ENCODE measurements at places on chromosomes 6 and 20.

DNA sequence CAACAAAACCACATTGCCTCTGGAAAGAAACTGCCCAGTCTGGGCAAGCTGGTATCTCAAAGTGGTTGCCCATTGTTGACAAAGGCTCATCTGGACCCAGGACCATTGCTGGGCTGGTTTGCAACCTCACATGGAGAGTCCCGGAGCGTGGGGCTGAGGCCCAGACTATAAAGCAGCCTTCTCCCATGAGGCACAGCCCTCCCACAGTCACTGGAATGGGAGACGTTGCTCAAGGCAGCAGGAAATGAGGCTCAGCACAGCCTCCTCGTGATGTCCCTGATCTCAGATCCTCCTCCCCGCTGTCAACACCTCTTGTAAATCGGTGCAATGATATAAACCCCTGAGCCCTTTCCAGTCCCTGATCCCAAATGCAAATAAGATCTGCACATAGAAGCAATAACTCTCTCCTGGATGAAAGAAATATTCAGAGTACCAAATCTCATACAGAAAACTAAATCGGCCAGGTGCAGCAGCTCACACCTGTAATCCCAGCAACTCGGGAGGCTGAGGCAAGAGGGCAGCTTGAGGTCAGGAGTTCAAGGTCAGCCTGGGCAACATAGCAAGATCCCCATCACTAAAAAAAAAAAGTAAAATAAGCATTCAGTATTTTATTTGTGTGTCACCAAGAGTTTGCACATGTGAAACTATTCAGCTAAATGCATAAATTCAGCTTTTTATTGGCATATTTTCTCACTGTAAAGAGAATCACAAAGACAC, 103.0 kb upstream of the RREB1 start:
- DNase-seq, result peak; percentile 48

DNA sequence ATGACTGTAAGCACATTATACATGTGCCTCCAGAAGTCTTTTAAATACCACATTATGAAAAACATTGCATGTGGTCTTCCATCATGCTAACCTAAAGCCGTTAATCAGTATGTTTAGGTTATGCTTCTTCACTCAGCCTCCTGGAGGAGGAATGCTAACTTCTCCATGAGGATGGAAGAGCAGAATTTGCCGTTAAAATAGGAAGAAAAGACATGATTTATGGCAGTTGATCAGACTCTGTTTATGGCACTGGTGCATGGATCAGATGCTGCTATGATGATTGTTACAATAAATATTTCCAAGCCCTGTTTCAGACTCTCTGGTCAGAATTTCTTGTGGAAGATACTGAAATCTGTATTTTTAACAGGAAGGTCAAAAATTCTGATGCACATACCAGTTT, 31.7 kb downstream of the MAP3K4 start:
- no peak for DNase-seq

- DNase-seq, result no peak
Observed at GRCh38 chr6:26390531-26390930, 7.6 kb downstream of the BTN2A2 start.

DNA sequence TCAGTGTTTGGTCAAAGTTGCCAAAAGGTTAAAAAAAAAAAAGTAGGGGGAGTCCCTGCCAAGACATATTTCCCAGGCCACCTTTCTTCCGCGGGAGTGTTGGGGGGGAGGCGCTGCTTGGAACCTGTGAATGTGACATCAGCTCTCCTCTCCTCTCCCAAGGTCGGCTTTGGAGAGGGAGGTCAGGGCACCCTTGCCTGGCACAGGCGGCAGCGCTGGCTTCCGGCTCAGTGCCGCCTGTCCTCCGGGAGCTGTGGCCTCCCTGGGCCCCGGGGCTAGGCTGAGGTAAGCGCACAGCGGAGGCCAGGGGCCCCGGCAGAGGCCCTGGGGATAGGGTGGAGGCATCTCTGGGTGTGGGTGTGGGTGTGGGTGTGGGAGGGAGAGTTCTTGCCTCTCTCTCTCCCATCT, 1.9 kb upstream of the EDN1 start:
- DNase-seq, result no peak

DNA sequence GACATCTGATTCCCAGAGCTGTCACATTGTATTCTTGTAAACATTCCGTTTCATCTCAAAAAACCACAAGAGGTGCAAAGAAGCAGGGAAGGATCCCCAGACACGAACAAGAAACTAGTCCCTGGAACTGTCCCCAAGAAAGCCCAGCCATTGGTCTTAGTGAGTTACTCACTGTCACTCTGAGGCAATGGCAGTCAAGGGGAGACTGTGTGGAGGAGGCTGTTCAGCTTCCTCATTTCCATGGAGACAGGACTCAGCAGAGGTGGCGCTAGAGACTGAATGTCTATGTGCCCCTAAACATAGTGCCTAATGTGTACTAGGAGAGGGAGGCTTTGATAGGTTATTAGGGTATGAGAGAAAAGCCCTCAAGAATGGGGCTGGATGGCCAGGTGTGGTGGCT, 11.1 kb downstream of the ULBP1 start:
- no peak for DNase-seq

- DNase-seq, result no peak
Observed at GRCh38 chr6:130647246-130647645, 180.0 kb upstream of the SMLR1 start.

DNA sequence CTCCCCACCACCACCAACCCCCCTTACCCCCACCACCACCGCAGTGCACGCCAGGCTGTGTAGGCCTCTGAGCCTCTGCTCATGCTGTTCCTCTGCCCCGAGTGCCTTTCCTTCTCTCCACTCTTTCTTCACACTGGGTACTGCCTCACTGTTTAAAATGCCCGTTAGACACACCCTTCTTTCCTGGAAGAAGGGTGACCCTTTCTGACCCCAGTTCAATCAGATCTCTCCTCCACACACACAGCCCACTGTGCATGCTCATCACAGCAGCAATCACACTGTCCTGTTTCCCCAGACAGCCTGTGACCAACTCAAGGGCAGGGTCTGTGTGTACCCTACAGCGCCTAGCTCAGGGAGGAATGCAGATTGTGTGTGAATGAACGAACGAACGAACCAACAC, 10.0 kb downstream of the TMEM74B start:
- DNase-seq, result no peak

DNA sequence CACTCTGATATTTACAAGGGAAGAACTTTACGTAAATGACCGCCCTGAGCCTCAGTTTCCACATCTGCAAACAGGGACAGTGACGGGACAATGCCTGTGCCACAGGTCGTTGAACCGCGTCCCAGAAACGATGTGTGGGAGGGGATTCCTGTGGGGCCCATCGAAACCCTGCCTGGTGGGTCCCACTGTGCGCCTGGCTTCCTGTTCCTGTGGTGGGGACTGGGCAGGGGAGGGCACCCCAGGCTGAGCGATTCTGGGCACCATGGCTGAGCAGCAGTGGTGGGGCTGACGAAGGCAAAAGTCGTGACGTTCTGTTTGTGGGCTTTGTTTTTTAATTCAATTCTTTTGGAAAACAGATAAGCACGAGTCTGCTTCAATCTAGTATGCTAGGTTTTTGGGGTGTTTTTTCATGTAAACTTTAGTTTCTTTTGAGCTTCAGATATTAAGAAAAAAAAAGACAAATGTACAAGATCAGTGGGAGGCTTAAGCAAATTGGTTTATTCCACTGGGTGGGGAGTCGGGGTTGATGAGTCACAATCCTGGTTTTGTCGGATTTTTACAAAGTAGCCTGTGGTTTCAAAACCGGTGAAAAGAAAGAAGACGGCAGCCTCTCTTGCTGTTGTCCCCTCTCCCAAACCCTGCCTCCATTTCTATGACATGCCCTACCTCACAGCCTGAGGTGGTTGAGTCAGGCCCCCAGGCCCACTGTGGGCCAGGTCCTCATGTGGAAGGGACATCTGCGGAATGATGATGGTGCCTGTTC, 40.4 kb downstream of the GNAS-AS1 start:
- no peak for DNase-seq

DNA sequence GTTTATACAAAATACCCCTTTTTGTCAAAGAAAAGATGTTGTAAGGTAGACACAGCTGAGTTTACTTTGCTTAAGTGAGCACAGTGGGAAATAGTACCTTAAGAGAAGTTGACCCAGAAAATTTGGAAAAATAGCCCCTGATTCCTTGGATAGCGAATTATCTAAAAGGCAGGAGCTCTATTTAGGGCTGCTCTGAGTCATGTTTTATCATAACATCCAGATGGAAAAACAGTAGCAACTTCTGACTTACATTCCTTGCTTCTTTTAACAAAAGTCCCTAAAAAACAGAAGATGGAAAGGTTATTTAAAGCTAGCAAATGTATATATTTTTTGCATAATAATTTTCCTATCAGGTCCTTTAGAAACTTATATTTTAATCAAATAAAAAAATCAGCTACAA, 59.0 kb downstream of the THEMIS start:
- DNase-seq, result no peak

DNA sequence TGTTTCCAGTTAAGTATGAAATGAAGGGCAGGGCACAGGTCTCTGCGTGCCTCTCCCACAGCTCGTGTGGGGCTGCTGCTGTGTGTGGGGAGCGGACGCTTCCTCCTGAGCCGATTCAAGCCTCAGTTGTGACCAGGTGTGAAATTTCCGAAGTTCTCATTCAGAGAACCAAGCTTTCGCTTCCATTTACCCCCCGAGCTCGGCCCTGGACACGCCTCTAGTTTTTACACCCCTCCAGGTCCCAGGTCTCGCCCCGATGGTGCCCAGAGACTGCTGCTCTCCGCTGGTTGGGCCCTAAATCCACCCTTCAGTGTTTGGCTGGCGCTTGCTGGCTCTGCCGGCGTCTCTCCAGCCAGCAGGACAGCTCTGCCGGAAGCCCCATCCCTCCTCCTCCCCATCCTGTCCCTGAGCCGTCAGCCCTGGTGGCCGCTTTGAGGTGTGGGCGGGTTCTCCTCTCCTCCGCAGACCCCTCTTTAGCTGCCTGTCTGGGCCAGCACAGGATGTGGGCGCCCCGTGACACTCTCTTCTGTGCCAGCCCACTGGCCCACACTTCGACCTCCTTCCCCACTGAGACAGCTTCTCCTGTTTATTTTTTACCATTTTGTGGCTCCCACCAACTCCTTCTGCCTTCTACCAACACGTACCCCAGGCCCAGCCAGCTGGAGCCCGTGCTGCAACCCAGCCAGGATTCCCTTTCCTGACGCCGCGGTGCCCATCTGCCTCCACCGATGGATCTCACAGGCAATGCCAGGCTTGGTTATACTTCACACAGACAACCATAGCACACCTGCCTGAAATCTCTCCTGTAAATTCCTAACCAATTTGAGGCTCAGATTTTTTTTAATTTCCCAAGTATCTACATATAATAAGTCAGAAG, 142.8 kb downstream of the DLL1 start:
- DNase-seq, result no peak

DNA sequence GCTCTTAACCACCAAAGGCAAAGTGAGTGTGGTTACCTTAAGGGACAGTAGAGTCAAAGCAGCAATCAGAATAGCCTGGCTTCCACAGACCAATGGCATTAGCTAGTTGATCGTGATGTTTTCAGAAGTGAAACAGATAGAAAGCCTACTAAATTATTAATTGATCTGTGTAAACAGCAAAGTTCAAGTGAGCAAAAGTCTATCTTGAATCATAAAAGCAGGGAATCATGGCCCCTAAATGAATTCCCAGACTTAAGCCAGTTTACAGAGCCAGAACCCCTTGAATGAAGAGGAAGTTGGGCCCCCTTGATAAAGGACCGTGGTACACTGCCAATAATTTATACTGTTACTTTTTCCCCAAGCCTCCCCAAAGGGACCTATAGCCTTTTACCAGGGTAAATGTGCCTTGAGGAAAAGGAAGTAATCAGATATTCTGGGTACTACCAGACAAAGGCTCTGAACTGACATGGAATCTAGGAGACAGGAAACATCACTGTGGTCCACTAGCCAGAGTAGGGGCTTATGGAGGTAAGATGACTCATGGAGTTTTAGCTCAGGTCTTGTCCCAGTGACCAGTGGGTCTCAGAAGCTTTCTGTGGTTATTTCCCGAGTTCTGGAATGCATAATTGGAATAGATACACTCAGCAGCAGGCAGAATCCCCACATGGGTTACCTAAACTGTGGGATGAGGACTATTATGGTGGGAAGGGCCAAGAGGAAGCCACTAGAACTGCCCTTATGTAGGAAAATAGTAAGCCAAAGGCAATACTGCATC, 317.5 kb downstream of the CD83 start:
- DNase-seq, result no peak

DNA sequence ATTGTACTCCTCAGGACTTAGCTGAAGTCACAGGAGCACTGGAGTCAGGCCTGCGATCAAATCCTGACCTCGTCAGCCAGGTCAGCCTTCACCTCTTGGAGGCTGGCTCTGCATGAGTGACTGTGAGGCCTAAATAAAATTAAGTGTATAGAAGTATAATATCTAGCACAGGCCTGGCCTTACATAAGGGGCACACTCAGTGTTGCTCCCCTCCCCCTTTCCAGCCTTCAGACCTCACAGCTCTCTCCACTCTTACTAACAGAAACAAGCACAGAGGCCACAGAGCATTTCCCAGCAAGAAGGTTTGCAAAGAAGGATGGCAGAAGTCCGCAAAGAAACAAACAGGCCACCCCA, 84.8 kb downstream of the TRERF1 start:
- no peak for DNase-seq

DNA sequence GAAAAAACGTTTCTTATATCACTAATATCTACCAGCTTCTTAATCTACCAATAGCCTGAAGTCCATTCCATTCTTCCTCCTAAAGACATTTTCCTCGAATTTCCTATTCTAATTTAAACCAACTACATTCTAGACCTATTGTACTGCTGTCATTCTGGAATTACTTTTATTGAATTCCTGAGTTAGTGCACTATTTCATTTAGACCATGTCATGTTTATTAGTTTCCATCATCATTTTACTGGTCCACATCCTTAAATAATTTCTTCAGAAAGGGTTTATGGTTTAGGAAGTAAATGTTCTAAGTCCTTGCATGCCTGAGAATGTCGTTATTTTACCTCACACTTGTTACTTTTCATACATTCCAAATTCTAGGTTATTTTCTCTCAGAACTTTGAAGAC, 13.2 kb downstream of the LCA5 start:
- no peak for DNase-seq

DNA sequence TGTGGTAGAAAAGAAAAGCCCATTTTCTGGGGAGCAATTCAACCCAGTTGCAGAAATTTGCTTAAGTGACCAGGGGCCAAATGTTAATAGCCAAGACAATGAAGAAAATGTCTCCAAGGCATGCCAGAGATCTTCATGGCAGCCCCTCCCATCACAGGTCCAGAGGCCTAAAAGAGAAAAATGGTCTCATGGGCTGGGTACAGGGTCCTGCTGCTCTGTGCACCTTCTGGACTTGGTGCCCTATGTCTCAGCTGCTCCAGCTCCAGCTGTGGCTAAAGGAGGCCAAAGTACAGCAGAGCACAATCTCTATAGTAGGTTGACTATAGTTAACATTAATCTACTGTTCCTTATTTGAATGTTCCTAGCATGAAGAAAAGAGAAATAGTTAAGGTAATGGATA, 44.7 kb downstream of the FRK start:
- no peak for DNase-seq

- no peak for DNase-seq
Observed at GRCh38 chr6:136551103-136551502, 881 bp upstream of the MAP7 start.

- DNase-seq, result no peak
Observed at GRCh38 chr20:17990278-17990972, 21.6 kb downstream of the MGME1 start.

Measured in SK-N-MC (cell line).